ENCODE measurements at places on chromosomes 12 and 14. TPM values are rescaled to one million over a fixed set of nuclear protein-coding genes. Genes with fewer than 3 reads are reported as not detected.

GRCh38 chr14:60093080-60093479 is 1.4 kb downstream of the PCNX4 start:
- DNase-seq, result no peak

The CCDC197 gene
- not detected for total RNA-seq

- no peak for DNase-seq
Measured at GRCh38 chr12:4938900-4939299, 29.2 kb downstream of the KCNA1 start.

DNA sequence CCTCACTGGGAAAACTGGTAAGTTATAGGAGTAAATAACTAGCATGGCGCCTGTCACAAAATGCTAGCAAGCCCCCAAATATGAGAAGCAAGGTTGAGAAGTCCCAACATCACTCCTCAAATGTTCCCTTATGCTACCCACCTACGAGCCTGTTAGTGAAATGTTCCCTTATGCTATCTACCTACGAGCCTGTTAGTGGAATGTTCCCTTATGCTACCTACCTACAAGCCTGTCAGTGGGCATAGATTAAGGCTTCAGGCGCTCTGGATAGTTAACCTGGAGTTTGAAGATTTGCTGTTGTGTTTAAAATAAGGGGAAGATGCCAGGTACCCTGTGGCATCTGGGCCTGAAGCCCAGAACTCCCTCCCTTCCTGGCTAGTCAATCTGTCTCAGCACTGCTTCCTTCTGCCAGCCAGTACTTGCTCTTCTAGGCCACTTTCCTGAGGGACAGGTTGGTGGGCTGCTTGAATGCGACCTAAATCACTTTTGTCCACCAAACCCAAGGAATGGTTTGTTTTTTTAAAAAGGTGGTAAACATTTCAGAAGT is 67.1 kb upstream of the SINHCAF start:
- DNase-seq, result no peak

All from glomerular endothelial cell (primary cell).